Prostate gland (tissue), 2 donors: ENCODE measurements at places on chromosomes 1 and 21. TPM values are rescaled to one million over a fixed set of nuclear protein-coding genes. Genes with fewer than 3 reads are reported as not detected.

C4BPA gene
- not detected for total RNA-seq

DNA sequence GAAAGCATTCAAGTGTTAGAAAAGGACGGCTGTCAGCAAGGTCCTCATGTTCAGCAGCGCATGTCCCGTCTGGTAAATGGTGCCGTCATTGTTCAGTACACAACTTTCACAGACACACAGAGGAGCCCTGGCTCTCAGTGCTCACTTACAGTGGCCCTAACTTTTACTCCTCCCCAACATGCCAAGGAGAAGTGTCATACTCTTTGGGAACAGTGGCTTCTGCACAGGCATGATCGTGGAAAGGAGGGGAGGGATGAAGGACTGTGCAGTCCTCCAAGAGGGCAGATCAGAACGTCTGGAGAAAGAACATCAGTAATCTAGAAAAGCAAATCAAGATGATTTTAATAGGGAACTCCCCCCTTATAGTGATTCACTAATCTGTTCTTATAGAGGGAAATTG, 3.8 kb upstream of the GRHL3 start:
- DNase-seq, result no peak

SLFNL1 gene
- total RNA-seq, result 5.8 TPM

- DNase-seq, result no peak
Measured at GRCh38 chr1:210360852-210361477, 32.3 kb downstream of the HHAT start.

- DNase-seq, result no peak
Measured at GRCh38 chr1:177620636-177621190, 349.1 kb downstream of the SEC16B start.
